ENCODE measurements at places on chromosomes 13 and 19.

DNA sequence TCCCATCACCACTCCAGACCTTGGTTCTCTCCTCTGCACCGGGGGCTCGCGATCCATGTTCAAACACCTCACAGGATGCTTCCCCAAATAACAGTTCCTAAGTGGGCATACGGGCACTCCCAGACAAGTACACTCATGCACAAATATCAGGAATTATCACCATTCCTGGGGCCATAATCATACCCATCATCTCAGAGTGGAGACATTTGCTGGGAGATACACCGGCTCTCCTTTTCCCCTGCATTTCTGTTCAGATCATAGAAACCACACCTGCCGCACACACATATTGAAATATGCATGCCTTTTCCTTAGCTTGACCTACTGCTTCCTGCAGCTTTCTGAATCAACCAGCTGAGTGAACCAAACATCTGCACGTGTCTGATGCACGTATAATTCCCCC lies 33.9 kb upstream of the MBNL2 start:
- DNase-seq = no peak

GRCh38 chr13:39397896-39398265 lies 205.1 kb downstream of the LHFPL6 start:
- DNase-seq = no peak

- no peak for DNase-seq
These were observed 206.2 kb downstream of the URI1 start for GRCh38 chr19:30148039-30148790.

- no peak for DNase-seq
These were observed 103.5 kb downstream of the DPF1 start for GRCh38 chr19:38120471-38121025.

- no peak for DNase-seq
These were observed 14.9 kb downstream of the MRPS31 start for GRCh38 chr13:40756042-40756441.

DNA sequence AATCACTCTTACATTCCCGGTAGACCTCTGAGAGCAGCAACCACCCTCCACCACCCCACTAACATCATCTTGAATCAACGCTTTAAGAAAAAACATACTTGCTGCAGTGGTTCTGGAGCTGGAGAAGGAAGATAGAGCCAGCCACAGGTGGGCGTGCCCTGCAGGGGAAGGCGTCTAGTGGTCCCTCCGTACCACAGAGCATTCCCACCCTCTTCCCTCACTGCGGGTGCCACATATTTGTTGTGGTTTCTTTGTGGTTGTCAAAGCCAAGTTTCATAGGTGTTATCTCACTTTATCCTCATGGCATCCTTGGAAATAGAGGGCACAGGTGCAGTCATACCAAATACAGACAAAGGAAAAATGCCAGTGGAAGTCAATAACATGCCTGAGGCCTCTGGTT lies 22.2 kb downstream of the COL4A2 start:
- no peak for DNase-seq

DNA sequence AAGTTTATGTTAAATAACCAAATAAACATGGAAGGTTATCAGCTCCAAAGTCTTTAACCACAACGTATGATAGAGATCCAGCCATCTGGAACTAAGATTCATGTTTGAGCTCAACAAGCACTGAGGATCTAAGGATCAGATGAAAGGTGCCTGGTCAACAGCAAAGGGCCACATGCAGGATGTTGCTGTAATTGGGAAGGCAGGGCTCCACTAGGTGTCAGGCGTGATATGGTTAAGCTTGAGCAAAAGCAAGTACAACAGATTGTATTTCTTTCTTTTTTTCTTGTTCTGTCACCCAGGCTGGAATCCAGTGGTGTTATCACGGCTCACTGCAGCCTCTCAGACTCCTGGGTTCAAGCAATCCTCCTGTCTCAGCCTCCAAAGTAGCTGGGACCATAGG lies 12.0 kb downstream of the EBPL start:
- DNase-seq = no peak

- DNase-seq = no peak
These were observed 5.1 kb downstream of the UBE2S start for GRCh38 chr19:55402509-55402908.

DNA sequence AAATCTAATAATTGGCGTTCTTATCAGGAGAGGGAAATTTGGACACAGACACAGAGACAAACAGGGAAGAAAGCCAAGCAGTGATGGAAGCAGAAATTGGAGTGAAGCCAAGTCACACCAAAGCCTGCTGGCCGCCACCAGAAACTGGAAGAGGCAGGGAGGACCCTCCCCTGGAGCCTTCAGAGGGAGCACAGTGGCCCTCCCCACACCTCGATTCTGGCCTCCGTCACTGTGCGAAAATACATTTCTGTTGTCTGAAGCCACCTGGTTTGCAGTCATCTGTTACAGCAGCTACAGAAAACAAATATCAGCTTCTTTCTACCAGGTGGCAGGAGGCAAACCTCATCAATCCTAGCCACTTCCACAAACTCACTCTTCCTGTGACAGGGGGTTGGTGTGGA lies 8.3 kb upstream of the TLE6 start:
- DNase-seq = no peak

GRCh38 chr13:104632736-104633135 lies 1566.5 kb upstream of the SLC10A2 start:
- DNase-seq = no peak

DNA sequence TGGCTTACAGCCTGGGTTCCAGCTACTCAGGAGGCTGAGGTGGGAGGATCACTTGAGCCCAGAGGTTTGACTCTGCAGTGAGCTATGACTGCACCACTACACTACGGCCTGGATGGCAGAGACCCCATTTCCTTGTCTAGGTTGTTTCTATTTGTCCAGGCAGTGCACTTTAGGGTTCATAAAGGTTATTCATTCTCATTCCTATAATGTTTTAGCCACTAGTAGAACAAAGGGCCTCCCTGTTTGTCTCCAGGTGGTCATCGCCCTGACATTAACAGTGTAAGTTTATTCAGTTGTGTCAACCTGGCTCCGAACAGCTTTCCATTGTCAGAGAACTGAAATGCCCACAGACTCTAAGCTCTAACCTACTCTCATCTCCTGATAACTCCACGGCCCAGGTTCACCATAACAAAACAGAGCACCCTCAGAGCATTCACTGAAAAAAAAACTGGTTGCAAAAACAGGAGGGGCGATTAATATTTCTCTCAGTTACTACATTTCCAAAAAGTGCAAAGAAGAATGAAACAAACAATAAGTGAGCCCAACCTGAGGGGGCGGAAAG lies 37.1 kb downstream of the SMAD9 start:
- no peak for DNase-seq

Measured in HS-5 (cell line).